Kidney epithelial cell (primary cell): ENCODE measurements at places on chromosomes 2 and 18.

DNA sequence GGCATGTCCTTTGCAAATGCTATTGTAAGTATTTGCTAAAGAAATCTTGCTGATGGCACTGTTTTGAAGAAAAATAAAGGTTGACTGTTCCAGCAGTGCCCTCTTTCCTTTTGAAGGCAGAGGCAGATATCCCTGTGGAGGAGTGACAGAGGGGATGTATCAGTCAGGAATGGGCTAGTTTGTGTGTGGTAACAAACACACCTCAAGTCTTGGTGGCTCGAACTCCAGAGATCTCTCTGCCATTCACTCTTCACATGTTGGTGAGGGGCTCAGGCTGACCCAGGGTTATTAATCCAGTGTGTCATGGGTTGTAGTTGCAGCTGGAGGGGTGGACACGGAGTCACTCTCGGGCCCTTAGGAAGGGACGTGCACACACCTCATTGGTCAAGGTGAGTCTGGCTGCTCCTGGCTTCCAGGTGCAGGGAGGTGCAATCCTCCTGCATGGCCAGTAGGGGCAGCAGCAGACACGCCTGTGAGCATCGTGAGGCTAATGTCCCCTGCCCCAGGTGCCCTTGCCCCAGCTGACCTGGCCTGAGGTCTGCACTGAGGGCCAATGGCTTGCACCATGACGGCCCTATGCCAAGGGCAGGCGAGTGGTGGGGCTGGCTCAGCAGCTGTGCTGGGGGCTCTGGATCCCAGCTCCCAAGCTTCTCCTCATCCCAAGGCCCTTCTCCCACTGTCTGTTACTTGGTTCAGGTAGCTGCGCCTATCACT lies 146.5 kb downstream of the ASB1 start:
- DNase-seq = no peak

- no peak for DNase-seq
These were observed 1.6 kb upstream of the PDIA6 start for GRCh38 chr2:10814142-10814541.

DNA sequence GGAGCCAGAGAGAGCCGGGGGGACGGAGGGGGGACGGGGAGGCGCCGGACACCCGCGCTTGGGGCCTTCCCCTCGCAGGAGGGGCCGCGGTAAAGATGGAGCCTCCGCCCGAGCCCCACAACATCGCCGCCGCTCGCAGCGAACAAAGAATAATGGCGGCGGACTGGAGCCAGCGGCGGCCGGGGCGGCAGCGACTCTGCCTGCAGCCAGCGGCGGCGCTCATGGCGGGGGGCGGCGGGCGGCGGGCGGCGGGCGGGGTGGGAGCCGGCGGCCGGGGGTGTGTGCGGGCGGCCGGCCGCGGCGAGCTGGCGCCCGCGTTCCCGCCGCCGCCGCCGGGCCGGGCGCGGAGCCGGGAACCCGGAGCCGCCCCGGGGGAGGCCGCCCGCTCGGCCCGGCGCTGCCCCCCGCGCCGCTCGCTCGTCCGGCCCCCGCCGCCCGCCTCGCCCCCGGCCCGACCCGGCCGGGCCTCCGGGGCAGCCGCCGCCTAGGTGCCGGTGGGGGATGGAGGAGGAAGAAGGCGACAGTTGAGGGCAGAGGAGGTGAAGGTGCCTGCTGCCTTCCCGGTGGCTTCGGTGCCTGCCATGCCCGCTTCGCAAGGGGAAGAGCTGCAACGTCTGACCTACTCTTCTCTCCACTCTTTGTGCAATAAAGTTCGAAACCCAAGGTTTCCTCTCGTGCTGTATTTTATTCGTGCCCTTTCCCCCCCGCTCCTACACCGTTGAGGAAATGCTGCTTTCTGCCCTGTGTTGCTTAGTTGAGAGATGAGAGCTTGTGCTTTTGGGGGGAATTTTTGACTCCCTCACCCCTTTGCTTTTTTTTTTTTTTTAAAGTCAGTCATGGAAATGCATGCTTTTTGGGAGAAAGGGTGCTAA lies 634 bp downstream of the CREB1 start:
- no peak for DNase-seq

GRCh38 chr2:212384027-212384426 lies 154.6 kb downstream of the ERBB4 start:
- DNase-seq = no peak

- no peak for DNase-seq
These were observed 125.6 kb downstream of the CACNB4 start for GRCh38 chr2:151973013-151973900.

GRCh38 chr2:9910699-9911098 lies 40.8 kb upstream of the GRHL1 start:
- DNase-seq = no peak

GRCh38 chr2:72916743-72917137 lies 579 bp upstream of the EMX1 start:
- no peak for DNase-seq

DNA sequence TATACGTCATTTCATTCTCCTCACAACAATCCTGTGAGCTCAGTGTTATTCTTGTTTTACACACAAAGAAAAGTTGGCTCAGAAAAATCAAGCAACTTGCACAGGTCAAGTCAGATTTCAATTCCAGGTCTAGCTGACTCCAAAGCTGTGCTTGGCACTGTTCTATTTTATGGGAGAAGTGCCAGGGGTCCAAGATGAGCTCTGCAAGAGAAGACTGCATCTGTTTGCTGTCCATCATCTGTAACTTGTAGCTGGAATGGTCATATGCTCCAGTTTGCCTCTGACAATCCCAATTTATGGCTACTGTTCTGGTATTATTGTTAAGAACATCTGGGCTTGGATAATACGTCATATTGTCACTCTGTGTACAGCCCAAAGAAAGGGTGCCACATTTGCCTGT lies 28.9 kb downstream of the KCNF1 start:
- no peak for DNase-seq

GRCh38 chr2:85730686-85731230 lies 23.0 kb upstream of the ATOH8 start:
- no peak for DNase-seq

- no peak for DNase-seq
These were observed 199.6 kb downstream of the HRH4 start for GRCh38 chr18:24659827-24660720.

DNA sequence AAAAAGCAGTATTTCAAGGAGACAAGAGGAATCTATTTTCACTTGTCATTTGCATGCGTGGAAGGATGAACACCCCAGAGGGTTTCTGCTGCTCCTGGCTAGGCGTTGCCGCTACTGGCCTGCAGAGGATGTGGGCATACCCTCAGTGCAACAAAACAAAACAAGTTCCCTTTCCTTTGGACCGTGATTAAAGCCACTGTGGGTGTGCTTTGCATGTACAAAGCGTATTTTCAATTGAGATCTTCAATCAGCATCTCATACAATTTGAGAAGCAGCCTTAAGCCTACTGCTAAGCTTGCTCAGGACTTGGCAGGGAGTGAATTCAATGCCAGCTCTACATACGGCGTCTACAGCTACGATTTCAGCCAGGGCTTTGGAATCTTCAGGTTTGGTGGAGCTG lies 298.4 kb downstream of the LPIN1 start:
- no peak for DNase-seq

GRCh38 chr2:31207790-31208189 lies 9.5 kb downstream of the CAPN14 start:
- no peak for DNase-seq

DNA sequence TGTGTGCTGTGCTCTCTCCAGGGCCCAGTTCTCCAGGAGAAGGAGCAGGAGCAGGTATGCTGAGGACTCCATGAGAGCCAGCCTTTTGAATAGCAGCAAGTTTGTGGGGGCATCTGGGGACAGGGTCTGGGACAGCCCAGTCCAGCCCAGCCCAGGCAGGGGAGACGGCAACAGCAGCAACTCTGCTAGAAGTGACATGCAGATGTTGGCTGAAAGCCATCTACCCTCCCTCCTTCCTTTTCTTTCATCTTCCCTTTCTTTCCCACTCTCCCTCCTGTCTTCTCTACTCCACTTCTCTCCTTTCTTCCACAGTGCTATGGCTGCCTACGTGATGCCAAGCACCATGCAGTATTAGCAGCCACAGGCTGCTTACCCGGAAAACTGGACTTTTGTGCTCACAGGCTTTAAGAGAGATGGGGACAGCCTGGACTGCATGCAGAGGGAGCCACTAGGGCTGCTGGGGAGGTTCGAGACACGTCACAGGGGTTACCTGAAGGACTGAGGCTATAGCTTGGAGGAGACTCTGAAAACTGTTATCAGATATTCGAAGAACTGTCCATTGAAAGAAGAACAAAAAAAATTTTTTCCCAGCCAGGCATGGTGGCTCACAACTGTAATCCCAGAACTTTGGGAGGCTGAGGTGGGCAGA lies 23.8 kb upstream of the YWHAQ start:
- no peak for DNase-seq

DNA sequence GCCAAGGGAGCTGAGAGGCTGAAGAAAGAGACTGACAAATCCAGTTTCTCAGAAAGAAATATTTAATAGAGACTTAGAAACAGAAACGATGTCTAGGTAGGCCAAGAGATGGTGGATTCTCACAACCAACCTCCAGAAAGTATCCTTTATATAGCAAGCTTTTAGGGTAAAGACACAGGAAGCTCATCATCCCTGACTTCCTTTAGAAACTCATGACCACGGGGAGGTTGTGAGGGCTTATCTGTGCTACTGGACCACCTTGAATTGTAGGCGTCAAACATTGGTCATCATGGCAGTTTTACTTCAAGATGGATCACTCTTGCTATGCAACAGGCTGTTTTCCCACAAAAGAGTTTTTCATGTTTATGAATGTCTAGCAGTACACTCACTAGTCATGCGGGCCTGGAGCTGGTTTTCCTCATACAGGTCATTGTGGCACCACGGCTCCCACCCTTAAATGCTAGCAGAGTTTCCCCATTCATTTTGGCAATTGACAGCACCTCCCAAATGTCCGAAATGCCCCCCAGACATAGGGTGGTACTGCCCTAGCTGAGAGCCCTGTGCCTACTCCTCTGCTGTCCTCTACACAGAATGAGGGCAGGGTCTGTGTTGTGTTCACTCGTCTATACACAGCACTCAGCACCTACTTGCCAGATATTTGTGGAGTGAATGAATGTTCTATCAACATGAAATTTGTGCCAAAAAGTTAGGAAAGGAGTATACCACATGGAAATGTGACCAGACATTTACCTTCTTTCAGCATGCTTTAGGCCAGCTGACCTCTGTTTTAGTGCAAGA lies 89.0 kb downstream of the TMEM247 start:
- no peak for DNase-seq
